ENCODE measurements at places on chromosomes 2 and 18.

DNA sequence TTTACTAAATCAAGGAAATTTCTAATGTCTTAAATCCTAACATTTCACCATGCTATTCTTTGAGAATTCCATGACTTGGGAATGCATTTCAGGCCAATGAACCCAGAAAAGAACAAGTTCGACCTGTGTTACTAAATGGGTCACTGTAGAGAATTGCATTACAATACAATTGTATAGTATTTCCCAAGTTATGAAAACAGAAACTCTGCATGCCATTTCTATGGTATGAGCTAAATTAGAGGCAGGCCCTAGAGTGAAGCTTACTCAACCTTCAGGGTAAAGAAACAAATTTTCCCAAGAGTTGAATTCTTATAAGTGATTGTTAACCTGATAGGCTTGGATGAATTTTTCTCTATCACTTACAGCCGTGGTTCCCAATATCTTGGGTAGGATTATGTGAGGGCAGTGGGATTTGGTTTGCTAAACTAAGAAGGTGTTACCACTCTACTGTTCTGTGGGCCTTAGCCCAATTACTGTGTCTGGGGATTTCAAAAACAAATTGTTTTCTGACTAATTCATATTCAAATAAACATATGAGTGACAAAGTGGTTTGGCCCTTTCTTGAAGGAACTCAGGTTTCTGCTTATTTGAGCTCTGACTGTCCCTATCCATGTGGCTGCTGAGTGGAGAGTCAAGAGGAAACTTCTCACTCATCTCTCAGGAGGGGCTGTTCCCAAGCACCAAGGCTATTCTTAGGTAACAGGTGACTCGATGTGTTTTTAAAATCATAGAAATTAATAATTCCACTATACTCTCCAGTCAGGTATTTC lies 11.2 kb upstream of the SERPINB7 start:
- DNase-seq = no peak

DNA sequence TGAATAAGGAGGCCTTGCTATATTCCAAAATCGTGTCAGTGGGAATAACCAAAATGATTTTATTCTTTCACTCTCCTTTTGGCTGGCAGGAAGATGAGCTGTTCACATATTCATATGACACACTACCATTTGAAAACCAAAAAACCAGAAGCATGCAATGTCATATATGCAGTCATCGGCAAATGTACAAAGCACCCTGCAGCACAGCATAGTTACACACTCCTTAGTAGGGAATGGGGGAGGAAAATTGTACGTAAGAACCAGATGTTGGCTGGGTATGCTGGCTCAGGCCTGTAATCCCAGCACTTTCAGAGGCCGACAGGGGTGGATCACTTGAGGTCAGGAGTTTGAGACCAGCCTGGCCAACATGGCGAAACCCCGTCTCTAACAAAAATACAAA lies 176.6 kb downstream of the GFPT1 start:
- no peak for DNase-seq

DNA sequence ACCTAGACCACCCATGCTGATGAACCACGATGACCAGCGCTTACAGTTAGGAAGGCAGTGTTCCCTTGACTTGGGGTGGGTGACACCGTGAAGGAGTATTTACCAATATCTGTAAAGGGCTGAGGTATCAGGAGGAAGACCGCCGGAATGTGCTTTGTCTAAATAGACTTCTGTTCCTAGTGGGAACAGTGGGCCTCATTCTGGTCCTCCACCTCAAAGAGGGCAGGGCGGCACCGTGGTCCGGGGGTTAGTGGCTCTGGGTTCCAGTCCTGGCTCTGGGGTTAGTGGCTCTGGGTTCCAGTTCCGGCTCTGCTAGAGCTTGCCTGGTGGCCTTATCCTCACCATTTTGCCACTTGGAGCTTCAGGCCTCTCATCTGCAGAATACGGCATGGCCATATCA lies 91.6 kb upstream of the SMAD2 start:
- no peak for DNase-seq

DNA sequence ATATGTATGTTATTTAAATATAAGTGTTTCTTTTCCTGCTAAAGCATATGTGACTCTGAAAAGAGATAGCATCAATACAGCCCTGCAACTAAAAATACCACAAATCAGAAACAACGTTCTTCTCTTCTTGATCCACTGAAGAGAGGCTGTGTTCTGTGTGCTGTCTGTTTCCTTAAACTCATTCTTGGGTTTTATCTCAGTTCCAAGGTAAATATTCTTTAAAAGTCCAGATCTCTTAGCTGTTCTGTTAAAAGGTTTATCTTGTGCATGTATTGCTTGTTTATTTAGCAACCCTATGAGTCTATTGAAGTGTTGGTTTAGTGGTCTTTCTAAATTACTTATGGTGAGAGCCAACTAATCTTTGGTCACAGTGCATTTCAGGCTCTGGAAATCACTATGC lies 173.3 kb upstream of the NT5C1B start:
- DNase-seq = peak; percentile 19

All from fibroblast of pulmonary artery (primary cell).